Hippocampal formation (tissue), 2 donors: ENCODE measurements at places on chromosomes 7 and 10.

DNA sequence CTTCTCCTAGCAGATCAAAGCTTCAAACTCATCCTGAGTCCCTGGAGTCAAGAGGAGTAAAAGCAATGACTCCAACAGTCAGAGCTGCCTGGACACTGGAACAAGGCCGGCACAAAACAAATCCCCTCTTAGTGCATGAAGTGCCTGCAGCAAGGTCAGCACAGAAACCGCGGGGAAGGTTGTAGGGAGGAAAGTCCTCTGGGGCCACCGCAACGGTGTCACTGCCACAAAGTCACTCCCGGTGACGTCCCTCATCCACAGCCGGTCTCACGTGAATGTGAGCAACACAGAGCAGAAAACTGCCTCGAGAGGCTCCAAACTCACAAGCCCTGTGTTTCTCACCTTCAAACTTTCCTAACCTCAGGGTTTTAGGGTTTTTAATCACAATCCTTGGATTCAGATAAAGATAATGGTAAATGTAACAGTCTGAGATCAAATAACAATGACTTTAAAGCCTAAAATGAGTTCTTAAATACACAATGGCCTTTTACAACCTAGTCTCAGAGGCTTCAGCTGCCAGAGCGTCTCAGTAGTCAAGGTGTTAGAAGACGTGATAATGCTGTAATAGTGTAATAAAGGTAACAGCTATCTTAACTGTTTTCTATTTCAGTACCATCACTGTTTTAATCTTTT is 274.3 kb downstream of the ZMYND11 start:
- DNase-seq, result no peak

DNA sequence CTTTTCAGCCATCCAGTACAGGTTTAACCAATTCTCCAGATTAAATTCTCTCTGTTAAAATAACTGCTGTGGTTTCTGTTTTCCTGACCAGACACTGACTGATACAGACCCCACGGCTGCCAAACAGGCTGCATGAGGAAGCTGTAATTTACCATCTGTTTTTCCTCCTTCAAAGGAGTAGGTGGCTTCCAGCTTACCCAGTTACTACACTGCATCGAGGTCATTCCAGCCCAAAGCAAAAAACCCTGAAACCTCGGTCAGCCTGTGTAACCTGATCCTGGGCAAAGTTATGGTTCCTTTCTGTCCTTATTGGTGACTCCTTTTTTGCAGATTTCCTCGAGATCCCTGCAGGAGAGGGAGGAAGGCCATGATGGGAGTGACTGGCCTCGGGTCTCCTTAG is 27.9 kb upstream of the LOXL4 start:
- no peak for DNase-seq

DNA sequence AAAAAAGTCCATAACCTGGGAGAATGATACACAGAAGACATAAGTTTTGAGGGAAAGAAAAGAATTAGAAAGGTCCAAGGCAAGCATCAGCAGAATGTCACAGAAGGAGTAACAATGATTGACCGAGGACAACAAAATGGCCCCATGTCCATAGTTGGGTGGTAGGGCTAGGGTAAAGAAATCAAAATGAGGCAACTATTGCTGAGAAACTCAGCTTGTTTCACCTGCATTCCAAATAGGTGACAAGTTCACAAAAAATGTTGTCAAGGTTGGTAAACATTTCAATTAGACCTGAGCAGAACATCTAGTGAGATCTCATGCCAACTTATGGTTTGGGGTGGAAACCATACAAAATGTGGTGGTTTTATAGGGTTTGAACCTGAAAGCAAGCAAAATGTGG is 22.8 kb upstream of the DLX6 start:
- DNase-seq, result no peak

GRCh38 chr10:108787932-108788331 is 1135.4 kb downstream of the XPNPEP1 start:
- no peak for DNase-seq

DNA sequence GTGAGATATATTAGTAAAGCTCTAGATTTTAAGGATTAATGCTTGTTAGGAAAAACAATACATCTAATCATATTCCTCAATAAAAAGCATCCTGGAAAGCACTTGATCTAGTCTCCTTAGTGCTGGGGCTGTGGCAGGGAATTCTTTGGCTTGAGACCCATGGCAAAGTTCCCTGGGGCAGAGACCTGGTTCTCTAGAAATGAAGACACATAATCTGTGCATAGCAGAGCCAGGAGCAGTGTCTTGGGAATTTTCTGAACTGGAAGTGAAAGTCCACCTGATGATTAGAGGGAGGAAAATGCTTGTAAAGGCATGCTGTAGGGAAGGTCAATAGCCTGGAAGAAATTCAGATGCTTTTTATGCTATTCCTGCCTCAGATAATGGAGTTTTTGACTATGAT is 247.4 kb downstream of the CDK14 start:
- no peak for DNase-seq

DNA sequence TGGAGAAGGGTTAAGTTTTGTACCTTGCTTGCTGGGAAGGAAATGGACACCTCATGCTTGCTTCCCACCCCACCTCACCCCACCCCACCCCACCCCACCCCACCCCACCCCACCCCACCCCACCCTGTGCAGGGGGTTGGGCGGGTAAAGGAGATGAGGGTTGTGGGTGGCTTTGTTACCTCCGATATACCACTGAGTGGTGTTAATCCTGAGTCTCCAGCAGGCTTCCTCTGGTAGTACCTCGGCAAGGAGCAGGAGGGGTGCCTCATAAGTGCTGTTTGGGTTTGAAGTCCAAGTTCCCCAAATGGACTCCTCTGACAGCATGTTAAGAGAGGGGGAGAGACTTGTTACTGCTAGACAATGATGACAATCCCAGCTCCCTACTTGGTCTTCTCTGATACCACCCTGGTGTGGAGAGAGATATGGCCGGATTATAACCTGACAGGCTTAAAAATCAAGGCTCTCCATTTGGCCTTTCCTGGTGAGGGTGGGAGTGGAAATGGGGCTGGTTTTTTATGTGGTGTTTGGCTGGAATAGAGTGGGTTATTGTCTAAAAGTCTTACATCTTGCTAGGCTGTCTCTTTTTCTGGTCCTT is 11.7 kb downstream of the SAMD8 start:
- DNase-seq, result no peak
